ENCODE measurements at places on chromosomes 12 and 14. TPM values are rescaled to one million over a fixed set of nuclear protein-coding genes. Genes with fewer than 3 reads are reported as not detected.

The GPN3 gene
- total RNA-seq, result 3.6 TPM

The PRKD1 gene
- not detected for total RNA-seq

The TMEM117 gene
- 4.9 TPM for total RNA-seq

The SERPINA10 gene
- total RNA-seq, result not detected

The GLIPR1L1 gene
- not detected for total RNA-seq

The CKAP4 gene
- 40.4 TPM for total RNA-seq

The NGB gene
- not detected for total RNA-seq

The ESR2 gene
- total RNA-seq, result 1.3 TPM

The TRPV4 gene
- 0.31 TPM for total RNA-seq

The CELA1 gene
- total RNA-seq, result not detected

The ANKRD33 gene
- 0.10 TPM for total RNA-seq

The SELPLG gene
- 36.8 TPM for total RNA-seq

The MOAP1 gene
- 109 TPM for total RNA-seq

The SSPN gene
- total RNA-seq, result 0.10 TPM

The POMT2 gene
- 2.8 TPM for total RNA-seq

The SCARB1 gene
- 2.5 TPM for total RNA-seq

The SLC38A4 gene
- total RNA-seq, result not detected

The FAM234B gene
- total RNA-seq, result 3.9 TPM

The WIF1 gene
- not detected for total RNA-seq

The FLRT2 gene
- under 0.01 TPM for total RNA-seq

The PTPRR gene
- not detected for total RNA-seq

The ZNF664 gene
- total RNA-seq, result 18.5 TPM

The KRT72 gene
- total RNA-seq, result 10.2 TPM

The DDN gene
- 0.21 TPM for total RNA-seq
